GF-D8 (cell line): ENCODE measurements at places on chromosomes 2 and 18.
A peak's percentile ranks its signal among the peaks of the same experiment; 100 is the strongest.

DNA sequence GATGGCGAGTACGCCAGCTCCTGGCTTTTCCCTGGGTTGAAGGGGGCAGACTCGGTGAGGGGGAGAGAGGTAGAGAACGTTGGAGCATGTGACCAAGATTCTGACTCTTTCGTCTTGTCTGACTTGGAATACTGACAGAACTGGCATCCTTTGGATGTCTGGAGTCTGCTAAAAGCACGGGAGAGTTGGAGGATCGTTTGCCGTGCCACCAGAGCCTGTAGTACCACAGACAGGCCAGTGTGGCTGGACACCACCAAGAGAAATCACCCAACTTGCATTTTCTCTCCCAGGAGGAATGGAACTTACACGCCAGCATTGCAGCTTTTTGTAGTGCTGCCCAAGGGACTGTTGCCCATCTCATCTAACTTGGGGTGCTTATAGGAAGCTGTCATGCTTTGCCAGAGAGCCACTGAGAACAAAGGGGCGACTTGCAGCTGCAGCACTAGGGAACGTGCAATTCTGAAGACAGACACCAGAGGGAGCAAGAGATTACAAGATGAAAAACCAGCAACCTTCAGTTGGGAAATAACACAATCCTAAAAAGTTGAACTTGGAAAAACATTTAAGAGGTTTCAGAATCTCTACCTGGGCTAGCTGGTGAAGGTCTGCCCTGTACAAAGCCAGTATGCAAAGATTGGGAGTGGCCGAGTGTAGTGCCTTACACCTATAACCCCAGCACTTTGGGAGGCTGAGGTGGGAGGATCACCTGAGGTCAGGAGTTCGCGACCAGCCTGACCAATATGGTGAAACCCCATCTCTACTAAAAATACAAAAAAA is 24.1 kb downstream of the PSMG2 start:
- DNase-seq = peak; percentile 25

- DNase-seq = peak; percentile 94
These were observed 68.9 kb upstream of the CAB39 start for GRCh38 chr2:230643576-230644291.

DNA sequence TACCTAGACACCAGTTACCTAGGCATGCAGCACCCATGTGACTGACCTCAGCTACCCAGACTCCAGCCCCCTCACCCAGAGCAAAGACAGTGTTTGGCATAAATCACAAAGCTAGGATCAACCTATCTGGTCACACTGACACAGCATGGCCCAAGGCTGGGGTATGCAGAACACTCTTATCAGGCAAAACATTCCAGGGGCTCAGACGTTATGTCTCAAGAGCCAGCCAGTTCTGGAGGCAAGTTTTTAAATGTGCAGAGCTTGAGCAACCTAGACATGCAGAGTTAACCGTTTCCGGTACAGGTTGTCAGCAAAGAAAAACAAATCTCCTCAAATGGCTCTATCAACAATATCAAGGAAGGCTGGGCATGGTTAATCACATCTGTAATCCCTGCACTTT is 92.8 kb downstream of the AP1S3 start:
- DNase-seq = no peak

DNA sequence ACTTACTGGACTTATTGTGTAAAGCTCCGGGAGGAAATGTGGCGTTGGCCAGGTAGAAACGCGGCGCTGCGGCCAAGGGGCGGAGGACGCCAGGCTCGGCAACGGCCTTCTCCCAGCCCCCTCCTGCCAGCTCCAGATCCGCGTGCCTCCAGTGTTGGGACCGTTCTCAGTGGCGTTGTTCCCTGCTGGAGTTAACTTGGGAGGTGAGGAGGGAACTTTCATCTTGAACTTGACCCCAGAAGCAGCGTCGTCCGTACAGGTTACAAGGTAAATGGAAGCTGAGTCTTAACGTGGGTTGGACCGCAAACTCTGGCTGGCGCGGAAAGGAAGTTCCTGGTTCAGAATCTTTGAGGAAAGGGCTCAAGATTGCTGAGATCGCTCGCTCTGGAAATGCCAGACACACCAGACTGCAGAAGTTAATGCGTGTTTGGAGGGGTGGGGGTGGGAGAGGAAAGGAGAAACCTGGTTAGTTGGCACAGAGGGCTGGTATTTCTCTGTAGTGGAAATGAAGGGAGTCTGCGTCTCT is 1.3 kb downstream of the TANC1 start:
- DNase-seq = no peak

- DNase-seq = no peak
These were observed 1200.9 kb downstream of the DSC3 start for GRCh38 chr18:29841631-29842030.

DNA sequence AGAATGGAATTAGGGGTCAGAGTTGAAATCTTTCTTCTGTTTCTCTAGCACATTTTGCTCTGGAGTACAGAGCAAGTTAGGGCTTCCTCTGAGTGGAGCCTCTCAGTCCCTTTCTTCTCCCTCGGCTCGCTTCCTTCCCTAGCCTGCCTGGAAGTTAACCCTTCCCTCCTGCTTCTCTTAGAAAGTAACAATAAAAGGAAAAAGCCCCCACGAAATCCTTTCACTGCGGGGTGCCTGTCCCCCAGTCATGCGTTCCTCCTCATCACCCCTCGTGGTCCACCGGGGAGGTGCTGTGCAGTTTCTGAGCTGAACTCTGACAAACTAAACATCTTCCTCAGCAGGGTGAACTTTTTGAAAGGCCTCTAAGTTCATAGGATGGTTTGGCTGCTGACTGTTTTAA is 2.0 kb downstream of the IGFBP2 start:
- no peak for DNase-seq
